ENCODE measurements at places on chromosomes 16 and 17.

- no peak for DNase-seq
These were observed 11.5 kb upstream of the WIPI1 start for GRCh38 chr17:68468788-68469187.

DNA sequence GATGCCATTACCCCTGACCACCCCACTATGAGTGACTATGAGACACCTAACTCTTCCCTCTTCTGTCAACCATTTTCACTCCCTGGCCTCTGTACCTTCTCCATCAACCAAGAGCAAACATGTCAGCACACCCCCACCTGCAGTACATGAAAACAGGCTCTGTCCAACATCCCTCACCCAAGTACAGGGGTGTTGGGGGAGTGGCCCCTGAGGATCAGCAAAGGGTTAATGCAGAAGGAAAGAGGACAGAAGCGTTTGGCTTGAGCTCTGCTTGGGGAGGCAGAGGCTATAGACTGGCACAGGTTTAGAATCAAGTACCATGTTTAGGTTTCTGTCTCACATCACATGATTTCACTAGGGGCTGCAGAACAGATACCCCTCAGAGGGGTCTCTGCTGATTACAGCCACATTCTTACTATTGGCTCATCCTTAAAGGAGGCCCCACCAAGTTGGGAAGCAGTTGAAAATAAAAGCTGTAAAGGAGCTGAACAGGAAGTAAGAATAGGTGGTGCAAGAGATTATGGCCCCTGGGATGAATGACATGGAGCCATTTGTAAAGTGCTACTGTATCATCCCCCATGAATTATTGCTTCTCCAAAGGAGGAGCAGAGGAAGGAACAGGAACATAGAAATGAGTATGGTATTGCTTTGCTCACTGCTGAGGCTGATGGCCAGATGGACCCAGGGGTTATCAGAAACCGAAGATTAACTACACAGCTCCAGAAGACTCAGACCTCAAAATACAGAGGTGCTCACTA lies 2.4 kb upstream of the PSMC3IP start:
- DNase-seq, result no peak

DNA sequence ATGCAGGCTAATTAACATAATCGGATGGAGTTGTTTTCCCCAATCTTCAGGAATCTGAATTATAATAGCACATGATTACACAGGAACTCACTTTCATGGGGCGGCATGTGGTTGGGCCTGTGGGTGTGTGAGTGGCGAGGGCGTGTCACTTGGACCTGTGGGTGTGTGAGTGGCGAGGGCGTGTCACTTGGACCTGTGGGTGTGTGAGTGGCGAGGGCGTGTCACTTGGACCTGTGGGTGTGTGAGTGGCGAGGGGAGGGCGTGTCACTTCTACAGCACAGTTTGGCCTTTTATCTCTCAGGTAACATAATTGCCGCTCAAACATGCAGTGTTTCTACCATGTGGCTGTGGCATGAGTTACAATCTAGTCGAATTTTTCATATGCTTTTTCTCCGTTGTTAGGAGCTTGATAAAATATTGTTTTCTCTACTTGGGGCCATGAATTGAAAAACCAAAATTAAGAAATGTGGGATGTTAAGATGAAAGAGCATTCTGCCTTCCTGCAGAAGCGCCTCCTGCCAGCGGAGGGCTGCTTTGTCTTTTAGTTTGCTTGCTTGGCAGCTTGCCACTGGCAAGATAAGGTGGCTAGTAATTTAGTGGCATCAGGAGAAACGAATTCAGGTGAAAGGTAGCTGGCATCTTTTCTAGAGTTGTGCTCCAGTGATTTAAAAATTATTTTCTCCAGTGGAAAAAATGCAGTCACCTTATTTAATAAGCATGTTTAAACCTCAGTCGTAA lies 36.2 kb downstream of the USP10 start:
- peak; percentile 30 for DNase-seq

DNA sequence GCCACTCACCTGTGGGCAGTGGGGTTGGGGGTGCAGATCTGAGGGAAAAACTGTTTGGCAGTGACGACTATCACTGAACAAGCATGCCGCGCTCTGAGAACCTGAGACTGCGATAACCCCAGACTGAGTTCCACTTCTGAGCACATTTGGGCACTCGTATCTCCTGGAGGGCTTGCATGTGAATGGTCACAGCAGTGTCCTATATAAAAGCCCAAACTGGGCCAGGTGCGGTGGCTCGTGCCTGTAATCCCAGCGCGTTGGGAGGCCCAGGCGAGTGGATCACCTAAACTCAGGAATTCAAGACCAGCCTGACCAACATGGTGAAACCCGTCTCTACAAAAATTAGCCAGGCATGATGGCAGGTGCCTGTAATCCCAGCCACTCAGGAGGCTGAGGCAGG lies 18.7 kb downstream of the ATP2C2 start:
- DNase-seq, result no peak

- no peak for DNase-seq
These were observed 18.3 kb downstream of the IL4R start for GRCh38 chr16:27332105-27332504.
